Cortex of kidney (tissue), 1 donor: ENCODE measurements at places on chromosomes 3 and 15.

GRCh38 chr3:154025007-154025406 lies 96.2 kb upstream of the ARHGEF26 start:
- DNase-seq = no peak

DNA sequence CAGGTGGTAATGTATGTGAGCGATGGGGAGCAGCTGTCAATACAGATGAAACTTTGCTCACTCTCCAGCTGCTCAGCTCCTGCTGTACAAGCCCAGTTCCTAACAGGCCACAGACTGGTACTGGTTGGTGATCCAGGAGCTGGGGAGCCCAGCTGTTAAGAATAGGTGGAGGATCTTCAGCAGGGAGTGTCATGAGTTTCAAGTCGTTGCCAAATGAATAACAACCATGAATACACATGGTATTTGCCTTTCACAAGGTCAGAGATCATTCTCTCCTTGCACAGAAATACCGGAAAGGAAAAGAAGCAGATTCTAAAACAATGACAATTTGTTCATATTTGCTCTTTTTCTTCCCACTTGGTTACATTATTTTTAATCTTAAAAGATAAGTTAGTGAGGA lies 5.1 kb downstream of the PLSCR1 start:
- no peak for DNase-seq

DNA sequence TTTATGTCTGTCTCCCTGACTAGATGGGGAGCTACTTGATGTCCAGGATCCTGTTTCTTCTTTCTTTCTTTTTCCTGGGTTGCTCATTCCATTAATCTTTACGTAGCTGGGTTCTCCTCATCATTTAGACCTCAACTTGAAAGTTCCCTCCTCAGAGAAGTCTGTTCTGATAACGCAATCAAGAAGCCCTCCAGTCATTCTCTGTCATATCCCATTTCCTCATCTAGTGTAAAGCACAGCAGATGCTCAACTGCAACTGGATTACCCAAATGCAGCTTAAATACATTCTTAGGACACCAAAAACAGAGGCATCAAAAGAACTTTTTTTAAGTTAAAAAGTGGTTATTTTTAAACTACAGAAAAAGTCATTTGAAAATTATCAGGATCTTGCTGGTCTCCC lies 51.7 kb upstream of the ST3GAL6 start:
- no peak for DNase-seq

GRCh38 chr3:42635111-42635510 lies 18.4 kb upstream of the ZBTB47 start:
- DNase-seq = no peak

- DNase-seq = no peak
Observed at GRCh38 chr15:51403072-51403878, 61.8 kb downstream of the GLDN start.

DNA sequence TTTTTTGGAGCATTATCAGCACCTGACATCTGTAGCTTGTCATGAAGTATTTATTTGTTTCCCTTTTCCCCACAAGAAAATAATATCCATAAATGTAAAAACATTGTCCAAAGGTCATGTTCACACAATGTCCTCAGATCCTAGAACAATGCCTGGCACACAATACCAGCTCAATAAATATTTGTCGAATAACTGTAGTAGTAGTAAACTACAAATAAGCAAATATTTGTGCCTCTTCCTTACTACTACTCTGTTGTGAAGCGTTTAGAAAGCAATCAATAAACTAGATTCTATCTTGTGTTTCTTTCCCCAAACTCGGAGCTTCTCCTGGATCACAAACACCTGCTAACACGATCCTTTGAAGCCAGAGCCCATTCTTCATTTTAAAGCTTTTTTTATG lies 459.6 kb upstream of the NECTIN3 start:
- DNase-seq = no peak

DNA sequence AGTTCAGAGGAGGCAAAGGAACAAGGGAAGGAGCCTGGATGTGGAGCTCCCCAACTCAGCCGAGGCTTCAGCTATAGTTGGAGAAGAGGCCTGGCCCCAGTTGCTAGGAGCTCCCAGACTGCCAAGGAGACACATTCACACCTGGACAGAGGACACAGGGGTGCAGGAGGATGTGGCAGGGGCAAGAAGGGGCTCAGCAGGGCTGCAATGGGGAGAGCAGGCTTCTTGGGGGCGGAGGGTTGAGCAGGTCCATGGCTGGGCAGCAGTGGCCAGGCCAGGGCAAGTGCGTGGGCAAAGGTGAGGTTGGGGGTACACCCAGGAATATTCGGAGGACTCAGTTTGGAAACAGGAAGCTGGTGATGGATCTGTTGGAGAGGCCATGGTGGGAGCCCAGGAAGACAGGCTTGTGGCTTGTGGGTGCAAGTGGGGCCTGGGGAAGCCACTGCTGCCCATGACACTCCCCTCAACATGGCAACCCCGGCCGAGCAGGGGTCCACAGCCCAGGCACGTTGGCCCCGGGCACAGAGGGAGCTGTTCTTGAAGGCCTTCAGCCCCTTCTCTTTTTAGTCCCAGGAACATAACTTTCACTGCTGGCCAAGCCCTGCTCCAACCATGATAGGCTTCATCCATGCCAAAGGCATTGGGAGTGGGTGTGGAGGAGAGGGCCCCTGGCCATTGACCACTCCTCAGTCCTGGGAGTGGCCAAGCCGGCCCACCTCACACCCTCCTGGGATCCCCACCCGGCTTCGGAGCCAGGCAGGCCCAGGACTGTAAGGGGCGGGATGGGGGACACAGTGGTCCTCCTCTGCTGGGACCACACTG lies 33.3 kb downstream of the TSPAN3 start:
- DNase-seq = no peak

DNA sequence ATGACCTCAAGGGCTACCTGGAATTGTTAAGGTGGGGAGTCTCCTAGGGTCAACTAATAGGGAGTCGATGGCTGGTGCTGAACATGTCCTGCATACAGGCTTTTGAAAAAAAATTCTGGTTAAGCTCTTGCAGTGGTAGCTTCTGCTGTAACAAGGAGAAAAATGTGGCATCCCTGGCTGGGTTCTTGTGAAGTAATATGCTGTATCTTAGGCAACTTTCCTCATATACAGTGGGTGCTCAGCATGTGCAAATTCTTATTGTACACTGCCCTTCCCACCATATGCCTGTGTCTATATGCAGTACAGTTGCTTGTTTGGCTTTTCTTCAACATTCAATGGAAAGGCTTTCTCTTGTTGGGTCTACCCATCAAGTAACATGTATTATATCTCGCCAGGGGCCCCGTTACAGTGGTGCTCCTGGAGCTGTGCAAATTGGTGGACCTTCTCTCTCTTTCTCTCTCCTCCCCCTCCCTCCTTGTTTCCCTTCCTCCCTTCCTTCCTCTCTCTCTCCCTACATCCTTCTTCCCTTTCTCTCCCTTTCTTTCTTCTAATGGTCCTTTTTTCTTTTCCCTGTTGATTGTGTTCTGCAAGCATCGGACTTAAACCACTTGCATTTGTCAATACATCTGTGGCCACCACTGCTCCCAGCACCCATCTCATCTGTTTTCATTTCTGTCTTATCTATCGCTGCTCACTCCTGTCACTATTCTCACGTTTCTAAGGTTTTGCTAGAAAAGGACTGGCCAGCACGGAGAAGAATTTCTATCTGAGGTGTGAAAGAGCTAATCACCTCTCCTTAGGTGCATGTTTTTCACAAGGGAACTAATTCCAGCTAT lies 35.2 kb downstream of the TGFBR2 start:
- no peak for DNase-seq

DNA sequence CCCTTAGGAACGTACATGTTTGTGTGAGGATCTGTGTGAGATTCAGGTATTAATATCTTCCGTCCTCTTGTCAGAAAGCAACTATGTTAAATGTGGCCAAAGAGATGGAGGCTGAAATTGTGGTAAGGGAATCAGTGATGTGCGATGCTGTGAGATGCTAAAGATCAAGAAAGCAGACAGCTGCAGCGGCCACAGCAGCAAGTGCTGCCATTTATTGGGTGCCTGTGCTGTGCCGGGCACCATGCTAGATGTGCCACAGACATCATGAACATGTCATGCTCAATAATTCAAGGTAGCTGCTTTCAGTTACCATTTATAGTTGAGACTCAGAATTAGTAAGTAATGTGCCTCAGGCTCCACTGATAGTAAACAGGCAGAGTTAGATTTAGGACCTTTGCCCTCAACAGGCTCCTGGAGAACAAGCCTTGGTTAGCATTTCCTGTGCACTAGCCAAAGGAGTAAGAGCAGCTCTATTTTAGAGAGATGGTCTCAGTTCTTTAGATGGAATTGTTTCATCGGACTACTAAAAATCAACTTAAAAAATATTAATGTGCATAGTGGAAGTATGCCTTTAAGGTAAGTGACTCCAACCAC lies 24.9 kb downstream of the LARS2 start:
- DNase-seq = no peak

DNA sequence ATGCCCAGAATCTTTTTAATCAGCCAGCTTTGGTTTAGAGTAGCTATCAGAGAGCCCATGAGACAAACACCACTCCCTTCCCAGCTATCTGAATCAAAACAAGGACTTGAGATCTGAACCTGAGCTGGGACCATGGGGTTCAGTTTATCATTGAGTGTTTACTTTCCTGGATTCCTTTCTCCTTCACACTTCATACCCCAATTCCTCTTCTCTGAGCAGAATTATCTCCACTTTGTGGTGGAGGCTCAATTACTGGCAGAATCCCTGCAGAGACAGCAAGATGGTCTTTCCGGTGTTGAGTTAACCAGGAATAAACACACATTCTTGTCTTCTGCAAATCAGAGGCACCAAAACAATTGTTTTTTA lies 102.4 kb downstream of the RPL22L1 start:
- no peak for DNase-seq

- no peak for DNase-seq
Observed at GRCh38 chr3:136931606-136932005, 26.2 kb upstream of the IL20RB start.

GRCh38 chr15:97623091-97623661 lies 337.3 kb upstream of the ARRDC4 start:
- DNase-seq = no peak

DNA sequence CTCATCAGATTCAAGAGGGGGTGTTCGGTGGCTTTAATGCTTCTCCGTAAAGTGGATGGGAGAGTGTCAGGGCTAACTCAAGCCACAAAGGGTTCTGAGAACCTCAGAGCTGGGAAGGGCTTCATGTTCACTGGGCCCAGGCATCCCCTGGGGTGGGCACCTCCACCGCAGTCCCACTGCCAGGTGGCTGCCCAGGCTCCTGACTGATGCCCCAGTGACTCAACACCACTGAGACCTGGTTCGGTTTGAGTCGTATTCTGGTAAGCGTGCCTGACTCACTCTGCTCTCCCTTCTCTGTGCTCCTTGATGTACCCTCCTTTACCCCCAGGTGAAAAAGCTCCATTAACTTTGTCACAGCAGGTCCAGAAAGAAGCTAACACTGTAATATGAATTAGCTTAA lies 304.6 kb downstream of the RPLP1 start:
- DNase-seq = no peak

DNA sequence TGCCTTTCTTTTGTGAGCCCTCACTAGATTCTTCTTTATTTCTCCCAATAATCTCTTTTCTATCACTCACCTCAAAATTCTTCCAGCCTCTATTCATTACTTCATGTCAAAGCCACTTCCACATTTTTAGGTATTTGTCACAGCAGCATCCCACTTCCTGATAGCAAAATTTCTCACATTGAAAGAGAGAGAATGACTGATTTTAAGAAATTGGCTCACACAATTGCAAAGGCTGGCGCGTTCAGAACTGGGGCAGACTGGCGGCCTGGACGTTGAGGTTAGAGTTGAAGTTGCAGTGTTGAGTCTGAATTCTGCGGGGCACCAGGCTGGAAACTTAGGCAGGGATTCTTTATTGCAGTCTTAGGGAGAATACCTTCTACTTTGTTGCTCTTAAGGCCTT lies 117.9 kb downstream of the LRRC28 start:
- no peak for DNase-seq

- DNase-seq = no peak
Observed at GRCh38 chr3:60912142-60912541, 339.1 kb downstream of the FHIT start.

DNA sequence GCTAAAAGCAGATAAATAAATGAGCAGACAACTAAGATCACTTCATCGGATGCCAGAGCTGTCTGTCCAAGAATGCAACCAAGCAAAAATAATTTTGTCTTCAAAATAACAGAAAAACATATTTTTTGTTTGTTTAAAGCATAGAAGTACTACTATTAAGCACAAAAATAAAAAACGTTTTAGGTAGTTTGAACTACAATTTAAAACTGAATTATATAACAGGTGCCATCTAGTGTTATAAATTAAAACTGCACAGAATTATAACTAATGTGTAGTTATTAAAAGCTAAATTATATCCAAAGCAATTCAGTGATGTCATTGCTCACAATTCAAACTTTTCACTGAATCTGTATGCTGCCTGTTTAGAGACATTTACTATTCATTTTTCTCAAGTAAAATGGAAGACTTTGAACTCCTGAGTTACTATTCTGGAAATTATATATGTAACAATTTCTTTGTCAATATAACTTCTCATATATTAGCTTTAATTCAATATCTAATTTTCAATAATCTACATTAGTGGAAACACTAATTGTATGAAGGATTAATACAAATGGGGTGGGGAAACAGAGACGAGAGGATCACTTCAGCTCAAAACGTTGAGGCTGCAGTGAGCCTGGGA lies 29.5 kb downstream of the LINS1 start:
- DNase-seq = no peak

DNA sequence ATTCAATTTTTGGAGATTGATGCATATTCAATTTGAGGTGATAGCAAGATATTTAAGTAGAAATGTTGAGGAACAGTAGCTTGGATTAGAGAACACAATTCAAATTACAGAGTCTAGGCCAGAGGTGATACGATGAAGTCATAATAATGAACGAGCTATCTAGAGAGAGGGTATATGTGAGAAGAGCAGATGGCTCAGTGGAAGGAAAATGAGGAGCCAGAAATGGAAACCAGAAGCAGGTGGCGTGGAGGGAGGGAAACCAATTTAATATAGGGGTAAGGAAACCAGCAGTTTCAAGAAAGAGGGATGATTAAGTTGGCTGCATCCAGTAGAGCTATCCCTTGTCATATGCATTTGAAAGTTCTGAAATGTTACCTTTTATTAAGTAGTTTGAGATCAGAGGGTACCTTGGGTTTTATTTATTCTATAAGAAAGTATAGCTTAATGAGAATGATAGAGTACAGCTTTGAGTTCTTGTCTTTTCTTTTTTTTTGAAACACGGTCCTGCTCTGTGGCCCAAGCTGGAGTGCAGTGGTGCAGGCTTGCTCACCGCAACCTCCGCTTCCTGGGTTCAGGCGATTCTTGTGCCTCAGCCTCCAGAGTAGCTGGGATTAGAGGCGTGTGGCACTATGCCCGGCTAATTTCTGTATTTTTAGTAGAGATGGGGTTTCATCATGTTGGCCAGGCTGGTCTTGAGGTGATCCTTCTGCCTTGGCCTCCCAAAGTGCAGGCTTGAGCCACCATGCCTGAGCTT lies 22.1 kb downstream of the NCK1 start:
- no peak for DNase-seq

DNA sequence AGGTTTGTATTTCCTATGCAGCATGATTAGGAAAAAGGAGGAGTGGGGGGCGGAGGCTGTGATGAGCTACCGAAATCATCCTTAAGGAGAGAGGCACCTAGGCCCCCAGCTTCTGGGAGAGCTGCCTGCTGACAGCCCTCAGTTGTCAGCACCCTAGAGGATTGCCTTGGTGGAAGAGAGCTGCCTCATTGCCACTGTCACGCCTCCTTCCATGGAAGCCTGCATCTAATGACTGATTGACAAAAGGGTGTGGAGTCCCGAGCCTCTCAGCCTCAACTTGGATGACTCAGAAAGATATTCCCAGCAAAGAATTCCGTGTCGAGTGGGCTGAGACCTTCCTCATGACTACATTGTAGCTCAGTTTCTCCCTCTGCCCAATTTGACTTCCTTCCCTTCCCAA lies 320.4 kb upstream of the PROK2 start:
- no peak for DNase-seq
